ENCODE measurements at places on chromosomes 3 and 15.

GRCh38 chr3:116643001-116643400, 66.6 kb upstream of the TUSC7 start:
- DNase-seq, result no peak

- DNase-seq, result no peak
Observed at GRCh38 chr3:46824211-46824970, 38.9 kb downstream of the MYL3 start.

- no peak for DNase-seq
Observed at GRCh38 chr15:98855815-98856531, 151.6 kb downstream of the PGPEP1L start.

GRCh38 chr3:111709645-111710044, 114.5 kb upstream of the ZBED2 start:
- no peak for DNase-seq

DNA sequence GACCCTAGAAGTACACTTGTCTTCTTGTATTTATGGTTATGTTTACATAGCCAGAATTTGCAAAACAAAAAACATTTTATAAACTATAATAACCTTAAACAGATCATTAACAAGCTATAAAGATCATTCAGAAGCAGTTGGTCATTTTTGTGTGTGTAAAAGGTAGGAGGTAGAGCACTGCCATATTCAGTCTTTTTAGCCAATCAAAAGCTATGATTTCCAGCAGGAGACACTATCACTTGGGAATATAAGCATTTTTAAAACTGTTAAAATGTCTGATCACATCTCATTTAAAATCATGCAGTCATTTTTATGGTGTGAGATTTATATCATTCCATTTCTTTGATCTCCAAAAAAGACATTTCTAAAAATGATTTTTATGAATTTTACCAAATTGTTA, 42.6 kb upstream of the ATP2C1 start:
- DNase-seq, result no peak

GRCh38 chr3:120907659-120908029, 361 bp upstream of the STXBP5L start:
- no peak for DNase-seq

DNA sequence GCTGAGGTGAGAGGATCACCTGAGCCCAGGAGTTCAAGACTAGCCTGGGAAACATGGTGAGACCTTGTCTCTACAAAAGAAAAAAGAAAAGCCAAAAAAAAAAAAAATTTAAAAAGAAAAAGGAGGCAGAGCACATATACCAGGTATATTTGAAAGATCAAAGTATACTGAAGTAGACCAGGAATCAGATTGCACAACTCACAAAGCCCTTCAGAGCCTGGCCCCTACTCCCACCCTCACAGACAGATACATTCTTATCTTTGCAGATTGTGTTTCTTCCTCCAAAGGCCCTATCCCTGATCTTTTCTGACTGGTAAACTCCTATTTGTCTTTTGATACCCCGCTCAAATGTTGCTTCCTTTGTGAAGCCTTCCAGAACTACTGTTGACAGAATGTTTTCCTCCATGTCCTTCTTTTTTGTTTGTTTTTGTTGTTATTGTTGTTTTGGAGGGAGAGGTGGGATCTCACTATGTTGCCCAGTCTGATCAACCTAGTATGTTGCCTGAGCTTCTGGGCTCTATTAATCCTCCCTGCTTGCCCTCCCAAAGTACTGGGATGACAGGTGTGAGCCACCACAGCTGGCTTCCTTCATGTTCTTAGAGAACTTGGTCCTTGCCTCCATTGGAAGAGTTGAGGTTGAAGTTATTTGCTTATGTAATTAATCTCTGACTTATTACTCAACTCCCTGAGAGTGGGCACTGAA, 9.8 kb upstream of the ITGB5 start:
- no peak for DNase-seq

- no peak for DNase-seq
Observed at GRCh38 chr15:69498987-69499386, 46.4 kb downstream of the RPLP1 start.

- no peak for DNase-seq
Observed at GRCh38 chr3:74426571-74426970, 187.9 kb downstream of the CNTN3 start.

- DNase-seq, result peak; percentile 3
Observed at GRCh38 chr3:73432023-73432705, 192.6 kb downstream of the PDZRN3 start.

- no peak for DNase-seq
Observed at GRCh38 chr3:3559786-3560185, 239.4 kb upstream of the LRRN1 start.

- no peak for DNase-seq
Observed at GRCh38 chr3:10628891-10629670, 123.7 kb upstream of the ATP2B2 start.

DNA sequence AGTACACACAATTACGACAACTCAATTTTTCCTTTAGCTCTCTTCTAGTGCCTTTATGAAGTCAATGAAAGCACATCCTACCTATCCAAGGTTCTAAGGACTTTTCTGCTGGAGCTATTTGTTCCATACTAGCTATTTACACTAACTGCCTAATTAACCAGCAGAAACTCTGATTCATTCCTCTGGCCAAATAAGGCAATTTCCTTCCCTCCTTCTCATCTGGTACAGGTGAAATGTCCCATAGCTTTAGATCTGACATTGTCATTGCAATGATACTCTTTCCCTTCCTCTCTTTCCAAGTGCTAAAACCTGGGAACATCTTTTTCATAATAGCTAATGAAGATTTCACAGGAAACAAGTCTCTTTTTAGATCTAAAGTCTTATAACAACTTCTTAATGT, 521.7 kb downstream of the SOX2 start:
- no peak for DNase-seq

DNA sequence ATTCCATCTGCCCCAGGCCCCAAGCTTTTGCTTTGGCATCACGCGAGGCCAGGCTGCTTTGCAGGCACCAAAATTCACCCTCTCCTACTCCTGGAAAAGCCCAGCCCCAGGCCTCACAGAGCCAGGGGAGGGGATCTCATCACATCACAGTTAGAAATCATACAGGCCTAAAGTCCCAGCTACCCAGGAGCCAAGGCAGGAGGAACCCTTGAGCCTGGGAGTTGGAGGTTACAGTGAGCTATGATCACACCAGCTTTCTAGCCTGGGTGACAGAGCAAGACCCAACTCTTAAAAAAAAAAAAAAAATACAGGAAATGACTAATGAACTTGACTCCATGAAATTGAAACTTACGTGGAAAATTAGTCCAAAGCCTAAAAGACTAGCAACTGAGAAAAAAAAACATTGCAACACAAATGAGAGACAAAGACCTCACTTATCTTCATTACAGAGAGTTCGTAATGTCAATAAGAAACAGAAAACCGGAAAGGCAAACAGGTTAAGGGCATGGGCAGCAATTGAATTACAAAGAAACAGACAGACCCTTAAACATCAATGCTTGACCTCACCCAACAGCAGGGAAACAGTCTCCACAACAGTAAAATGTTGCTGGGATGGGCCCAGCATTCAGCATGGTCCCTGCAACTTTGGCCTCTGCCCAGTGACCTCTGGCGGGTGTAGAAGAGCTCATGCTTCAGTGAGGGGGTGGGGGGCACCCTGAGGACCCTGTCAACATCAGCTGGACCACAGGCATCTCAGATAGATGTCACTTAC, 151.5 kb downstream of the LRRK1 start:
- no peak for DNase-seq

DNA sequence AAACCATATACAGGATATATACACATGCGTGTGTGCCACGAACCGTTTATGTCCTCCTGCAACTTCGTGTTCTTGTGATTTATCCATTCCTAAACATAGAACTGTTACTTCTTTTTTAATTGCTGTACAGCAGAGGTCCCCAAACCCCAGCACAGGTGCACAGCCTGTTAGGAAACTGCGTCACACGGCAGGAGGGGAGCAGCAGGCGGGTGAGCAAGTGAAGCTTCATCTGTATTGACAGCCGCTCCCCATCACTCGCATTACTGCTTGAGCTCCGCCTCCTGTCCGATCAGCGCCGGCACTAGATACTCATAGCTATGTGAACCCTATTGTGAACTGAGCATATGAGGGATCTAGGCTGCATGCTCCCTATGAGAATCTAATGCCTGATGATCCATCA, 34.9 kb upstream of the NRROS start:
- peak; percentile 65 for DNase-seq

- peak; percentile 13 for DNase-seq
Observed at GRCh38 chr3:44114142-44114541, 127.5 kb upstream of the TOPAZ1 start.

- no peak for DNase-seq
Observed at GRCh38 chr3:60551455-60552209, 699.6 kb downstream of the FHIT start.
